ENCODE measurements at places on chromosomes 5 and 9. TPM values are rescaled to one million over a fixed set of nuclear protein-coding genes. Genes with fewer than 3 reads are reported as not detected.

- DNase-seq = peak; percentile 38
These were observed 82.7 kb downstream of the HSD17B3 start for GRCh38 chr9:96219026-96219899.

The LRRC26 gene
- total RNA-seq = 0.28 TPM

The LHX6 gene
- 1.2 TPM for total RNA-seq

GRCh38 chr5:73417303-73418034, 31.1 kb downstream of the FOXD1 start:
- no peak for DNase-seq

GRCh38 chr9:134617836-134618162, 23.8 kb upstream of the COL5A1 start:
- DNase-seq = no peak

All from pancreas (tissue), 10 donors.